Urinary bladder (tissue), 4 donors: ENCODE measurements at places on chromosomes 2 and 18. TPM values are rescaled to one million over a fixed set of nuclear protein-coding genes. Genes with fewer than 3 reads are reported as not detected.

ADCYAP1 gene
- 6.3 TPM for total RNA-seq

POTEJ gene
- not detected for total RNA-seq

SCN3A gene
- 6.1 TPM for total RNA-seq

NGEF gene
- total RNA-seq = 4.1 TPM

PROKR1 gene
- total RNA-seq = 0.69 TPM

CTAGE1 gene
- total RNA-seq = not detected

TMEM200C gene
- total RNA-seq = 2.2 TPM

DNA sequence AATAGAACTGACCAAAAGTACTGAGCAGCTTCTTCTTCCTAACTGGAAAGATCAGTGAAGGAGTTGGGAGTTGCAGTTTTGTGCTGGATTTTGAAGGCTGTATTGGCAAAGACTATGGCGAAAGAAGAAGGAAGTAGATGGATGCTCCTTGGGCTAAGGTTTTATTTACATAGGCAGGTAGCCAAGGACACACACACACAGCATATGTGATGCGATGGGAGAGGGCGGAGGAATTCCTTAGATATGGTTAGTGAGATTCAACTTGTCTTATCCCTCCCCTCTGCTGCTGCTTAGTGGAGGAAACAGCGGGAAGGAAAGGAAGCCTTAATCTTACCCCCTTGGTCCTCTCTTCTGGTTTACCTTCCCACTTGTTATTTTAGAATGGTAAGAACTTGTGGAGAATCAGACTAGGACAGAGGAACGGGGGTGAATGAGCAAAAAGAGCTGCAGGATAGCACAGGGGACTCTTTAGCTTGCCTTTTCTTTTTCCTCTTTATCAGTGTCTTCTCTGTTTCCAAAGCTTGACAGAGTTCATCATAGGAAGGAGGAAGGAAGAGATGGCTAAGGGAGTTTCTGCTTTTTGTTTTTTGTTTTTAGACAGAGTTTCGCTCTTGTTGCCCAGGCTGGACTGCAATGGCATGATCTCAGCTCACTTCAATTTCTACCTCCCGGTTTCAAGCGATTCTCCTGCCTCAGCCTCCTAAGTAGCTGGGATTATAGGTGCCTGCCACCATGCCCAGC, 87.9 kb downstream of the OSBPL6 start:
- no peak for DNase-seq

GRCh38 chr2:85441864-85442263, 23.4 kb downstream of the SH2D6 start:
- no peak for DNase-seq

GRCh38 chr2:115887209-115887776, 1444.9 kb downstream of the DPP10 start:
- no peak for DNase-seq

GRCh38 chr18:29969876-29970275, 1072.7 kb downstream of the DSC3 start:
- DNase-seq = no peak

GRCh38 chr2:116952254-116952653, 862.2 kb upstream of the DDX18 start:
- no peak for DNase-seq

DNA sequence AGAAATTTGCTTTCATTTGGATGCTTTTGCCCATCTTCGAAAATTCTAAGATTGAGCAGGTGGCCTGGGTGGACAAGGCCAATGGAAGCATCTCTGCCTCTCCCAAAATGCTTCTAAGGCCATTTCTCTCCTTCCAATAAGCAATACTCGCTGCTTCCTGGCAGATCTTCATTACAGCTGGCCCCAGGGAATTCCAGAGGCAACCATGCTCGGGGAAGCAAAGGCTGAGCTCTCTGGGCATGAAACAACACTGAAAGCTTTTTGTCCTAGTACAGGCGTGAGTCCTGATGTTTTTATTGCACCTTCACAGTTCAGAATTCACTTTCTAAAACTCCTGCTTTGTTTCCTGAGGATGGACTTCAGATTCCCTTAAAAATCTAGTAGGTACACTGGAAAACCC, 11.8 kb upstream of the NEDD4L start:
- no peak for DNase-seq

GRCh38 chr18:33424266-33424946, 16.1 kb downstream of the CCDC178 start:
- DNase-seq = no peak

DNA sequence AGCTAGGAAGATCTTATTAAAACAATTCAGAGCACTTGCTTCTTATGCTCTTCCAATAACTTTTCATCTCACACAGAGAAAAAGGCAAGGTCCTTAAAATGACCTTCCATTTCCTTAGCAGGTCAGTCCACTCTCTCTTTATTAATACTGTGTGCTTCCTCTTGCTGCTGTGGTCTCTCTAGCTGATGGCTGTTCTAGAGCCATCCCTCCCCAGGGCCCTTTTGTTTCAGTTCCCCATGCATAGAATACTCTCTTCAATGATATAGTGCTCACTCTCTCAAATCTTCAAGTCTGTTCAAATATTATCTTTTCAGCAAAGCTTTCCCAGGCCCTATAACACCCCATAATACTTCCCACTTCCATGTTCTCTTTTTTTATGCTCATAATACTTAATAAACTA, 469.3 kb downstream of the METTL4 start:
- DNase-seq = no peak

DNA sequence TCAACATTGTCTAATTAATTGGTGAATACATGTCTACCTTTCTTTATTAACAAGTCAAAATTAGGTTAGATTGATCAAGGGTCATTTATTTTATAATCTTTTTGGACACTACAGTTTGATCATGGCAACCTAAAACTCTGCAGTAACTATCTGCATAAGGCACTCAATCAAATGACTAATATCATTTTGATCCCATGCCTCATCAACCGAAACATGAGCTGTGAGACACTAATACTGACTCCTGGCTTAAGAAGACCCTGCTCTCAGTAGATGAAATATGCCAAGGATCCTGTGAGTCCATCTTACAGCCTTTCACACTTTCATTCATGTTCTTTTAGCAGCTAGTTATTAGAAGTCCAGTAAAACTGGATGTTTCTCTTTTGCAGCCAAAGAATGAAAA, 169.4 kb upstream of the CAVIN2 start:
- no peak for DNase-seq

GRCh38 chr2:17235167-17235566, 283.1 kb downstream of the RAD51AP2 start:
- no peak for DNase-seq

DNA sequence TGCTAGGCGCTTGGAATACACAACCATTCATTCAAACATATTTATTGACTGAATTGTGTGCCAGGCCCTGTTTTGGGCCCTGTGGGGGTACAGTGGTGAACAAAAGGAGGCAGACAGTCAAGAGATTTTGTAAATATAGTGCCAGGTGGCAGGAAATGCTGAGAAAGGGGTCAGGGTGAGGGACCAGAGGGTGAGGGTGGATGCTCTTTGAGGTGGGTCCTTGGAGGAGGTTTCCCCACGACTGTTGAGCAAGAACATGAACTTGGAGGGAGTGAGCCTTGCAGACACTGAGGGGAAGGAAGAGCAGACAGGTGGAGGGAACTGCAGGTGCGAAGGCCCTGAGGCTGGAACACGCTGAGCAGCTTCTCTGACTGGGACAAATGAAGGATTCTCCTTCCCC, 40.7 kb downstream of the ODC1 start:
- no peak for DNase-seq

- DNase-seq = no peak
Measured at GRCh38 chr2:237733677-237734300, 64.8 kb upstream of the RBM44 start.

DNA sequence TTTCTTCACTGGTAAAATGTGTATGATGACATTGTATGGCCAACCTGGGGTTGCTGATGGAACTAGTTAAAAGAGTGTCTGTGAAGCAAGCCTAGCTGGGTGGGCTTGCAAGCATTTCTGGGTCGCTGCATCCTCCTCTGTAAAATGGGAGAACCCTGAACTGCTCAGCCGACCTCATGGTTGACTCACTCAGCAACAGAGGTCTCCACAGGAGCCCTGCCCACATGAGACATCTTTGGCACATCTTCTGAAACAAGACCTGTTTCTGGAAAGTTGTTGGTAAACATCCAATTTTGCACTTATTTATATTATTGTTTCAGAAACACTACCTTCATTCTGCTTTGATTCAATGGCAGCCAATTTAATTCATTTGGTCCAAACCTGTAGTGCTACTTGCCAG, 52.6 kb downstream of the BCL11A start:
- DNase-seq = no peak
